ENCODE measurements at places on chromosomes 13 and 19. TPM values are rescaled to one million over a fixed set of nuclear protein-coding genes. Genes with fewer than 3 reads are reported as not detected.

GRCh38 chr13:65582160-65582559, 1648.0 kb downstream of the PCDH9 start:
- DNase-seq = no peak

DNA sequence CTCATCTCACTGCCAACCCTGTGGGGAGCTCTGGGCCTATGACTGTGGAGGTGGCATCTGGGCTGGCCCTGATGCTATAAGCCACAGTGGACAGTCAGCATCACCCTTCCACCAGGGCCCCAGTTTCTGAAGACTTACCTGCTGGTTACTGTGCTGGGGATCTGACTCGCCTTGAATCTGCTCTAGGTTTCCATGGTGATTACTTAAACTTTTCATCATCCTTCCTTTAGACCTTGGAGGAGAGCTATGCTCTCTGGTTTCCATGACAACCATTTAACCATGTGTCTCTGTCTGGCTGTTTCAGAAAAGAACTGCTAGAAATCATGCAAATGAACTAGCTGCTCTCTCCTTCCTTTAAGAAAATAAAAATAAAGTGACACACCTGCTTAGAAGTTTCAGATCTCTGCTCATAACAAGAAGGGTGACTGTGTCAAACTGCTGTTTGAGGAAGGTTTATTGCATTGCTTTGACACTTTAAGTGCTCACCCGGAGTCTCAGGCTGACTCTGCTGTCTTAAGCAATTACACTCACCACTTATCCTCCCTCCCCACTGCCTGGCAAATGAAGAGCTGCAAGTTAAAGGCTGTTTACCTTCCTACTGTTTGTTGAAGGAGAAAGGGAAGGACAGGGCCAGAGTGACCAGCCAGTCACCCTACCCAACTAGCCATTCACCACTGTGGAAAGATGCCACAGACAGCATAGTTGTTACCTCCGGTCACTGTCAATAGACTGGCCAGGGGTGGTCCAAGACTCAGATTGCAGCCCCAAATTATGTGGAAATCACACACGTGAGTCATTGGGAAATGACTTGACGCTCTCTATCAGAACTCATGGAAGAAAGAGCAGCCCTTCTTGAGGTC, 87.6 kb downstream of the HSPH1 start:
- DNase-seq = peak; percentile 82

GRCh38 chr13:39326469-39327171, 276.4 kb downstream of the LHFPL6 start:
- no peak for DNase-seq

- no peak for DNase-seq
These were observed 2.2 kb upstream of the IRS2 start for GRCh38 chr13:109788372-109789111.

The PDE4C gene
- total RNA-seq = not detected

Measured in activated CD4-positive, alpha-beta memory T cell treated with anti-CD3 and anti-CD28 coated beads for 36 hours (primary cell).